Activated CD8-positive, alpha-beta memory T cell treated with anti-CD3 and anti-CD28 coated beads for 1 hour (primary cell): ENCODE measurements at places on chromosomes 5 and 9.

GRCh38 chr5:160044391-160044804 is 35.5 kb downstream of the TTC1 start:
- DNase-seq: no peak

GRCh38 chr9:90872835-90873294 is 71.2 kb downstream of the SYK start:
- DNase-seq: no peak

GRCh38 chr5:366541-367357 is 45.2 kb downstream of the AHRR start:
- DNase-seq: no peak

DNA sequence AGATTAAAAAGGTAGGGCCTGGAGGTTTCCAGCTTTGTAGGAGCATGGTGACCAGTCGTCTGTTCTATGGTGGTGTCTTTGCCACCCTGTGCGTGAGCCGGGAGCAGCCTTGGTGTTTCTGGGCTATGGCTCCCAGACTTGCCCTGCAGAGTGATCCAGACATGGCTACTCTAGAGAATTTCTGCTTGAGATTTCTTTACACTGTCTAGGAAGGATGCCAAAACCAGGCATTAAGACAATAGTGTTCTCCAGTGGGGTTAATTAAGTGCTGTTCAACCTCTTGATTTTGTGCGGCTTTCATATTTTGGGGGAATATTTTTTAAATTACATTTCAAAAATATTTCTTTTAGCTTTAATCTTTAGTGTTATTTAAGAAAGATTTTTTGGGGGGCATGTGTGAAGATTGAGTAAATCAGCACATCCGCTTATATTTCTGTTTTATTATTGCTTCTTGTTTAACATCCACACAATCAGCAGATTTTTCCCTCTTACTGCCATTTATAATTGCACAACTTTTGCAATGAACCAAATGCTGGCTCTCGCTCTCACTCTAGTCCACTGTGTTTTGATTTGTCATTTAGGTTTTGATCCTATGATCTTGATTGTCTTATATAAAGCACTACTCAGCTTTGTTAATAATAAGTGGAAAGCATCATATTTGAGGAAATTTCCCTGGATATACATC is 110.5 kb downstream of the RASGRF2 start:
- DNase-seq: no peak

- no peak for DNase-seq
Measured at GRCh38 chr9:2722715-2723114, 5.4 kb downstream of the KCNV2 start.

GRCh38 chr5:59146729-59147128 is 563.9 kb downstream of the RAB3C start:
- DNase-seq: no peak
